ENCODE measurements at places on chromosomes 12 and 14.

DNA sequence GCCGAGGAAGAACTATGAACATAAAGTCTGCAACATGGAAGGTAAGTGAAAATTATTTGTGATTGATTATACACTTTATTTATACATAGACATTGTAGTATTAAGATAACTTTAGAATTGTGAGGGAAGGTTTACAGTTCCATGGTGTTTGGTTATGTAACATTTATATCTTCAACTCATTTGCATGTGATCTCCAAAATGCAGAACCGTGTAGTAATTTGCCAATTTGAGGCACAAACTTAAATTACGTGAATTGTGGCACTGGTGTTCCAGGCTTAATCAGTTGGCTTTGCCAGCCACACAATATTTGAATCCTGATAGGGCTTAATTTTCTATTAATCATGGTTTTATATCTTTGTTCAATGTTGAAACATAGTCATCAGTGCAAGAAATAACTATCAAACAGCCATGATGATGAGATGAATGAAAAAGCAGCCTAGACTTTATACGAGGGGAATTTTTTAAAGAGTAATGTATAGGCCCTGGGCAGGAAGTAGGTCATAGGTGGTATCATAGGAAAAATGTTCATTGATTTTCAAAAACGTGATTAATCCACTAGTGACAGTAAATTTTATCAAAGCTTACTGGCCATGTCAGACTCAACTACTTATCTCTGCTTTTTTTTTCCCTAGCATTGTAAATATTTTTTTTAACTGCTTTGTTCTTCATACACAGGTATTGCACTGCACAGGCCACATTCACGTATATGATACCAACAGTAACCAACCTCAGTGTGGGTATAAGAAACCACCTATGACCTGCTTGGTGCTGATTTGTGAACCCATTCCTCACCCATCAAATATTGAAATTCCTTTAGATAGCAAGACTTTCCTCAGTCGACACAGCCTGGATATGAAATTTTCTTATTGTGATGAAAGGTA is 31.7 kb downstream of the HIF1A start:
- DNase-seq: no peak

DNA sequence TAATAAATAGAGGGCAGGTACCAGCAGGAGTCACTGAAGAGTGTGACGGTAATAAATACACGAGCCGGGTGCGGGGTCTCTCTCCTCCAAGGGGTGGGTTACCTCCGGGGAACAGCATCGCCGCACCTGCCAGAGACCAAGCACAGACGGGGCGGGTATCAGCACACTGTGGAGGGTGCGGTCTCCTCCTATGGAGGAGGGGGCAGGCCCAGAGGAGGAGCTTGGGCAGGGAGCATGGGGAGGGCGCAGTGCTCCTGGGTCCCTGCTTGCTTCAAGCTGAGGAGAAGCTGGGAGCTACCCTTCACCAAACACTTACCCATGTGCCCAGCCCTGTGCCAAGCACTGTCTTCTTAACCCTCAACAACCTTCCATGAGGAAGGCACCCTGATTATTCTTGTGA is 12.8 kb downstream of the PGF start:
- no peak for DNase-seq

DNA sequence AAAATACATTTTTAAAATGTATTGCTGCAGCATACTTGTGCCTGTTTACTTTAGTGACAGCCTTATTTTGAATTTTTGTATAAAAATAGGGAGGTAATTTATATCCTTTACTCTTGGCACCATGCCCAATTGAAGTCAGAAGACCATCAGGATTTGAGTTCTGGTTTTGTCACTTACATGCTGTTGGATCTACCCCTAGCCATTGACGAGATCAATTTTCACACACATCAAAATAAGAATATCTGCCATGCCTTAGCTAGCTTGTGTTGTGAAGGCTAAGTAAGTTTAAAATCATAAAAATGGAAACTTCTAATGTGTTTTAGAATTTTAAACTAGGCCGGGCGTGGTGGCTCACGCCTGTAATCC is 381.8 kb downstream of the KCNH5 start:
- DNase-seq: no peak

- DNase-seq: no peak
These were observed 11.1 kb upstream of the GPX2 start for GRCh38 chr14:64953661-64954060.

- no peak for DNase-seq
These were observed 469.1 kb upstream of the DCN start for GRCh38 chr12:91651728-91652127.

GRCh38 chr12:56257071-56257470 is 1.1 kb downstream of the ANKRD52 start:
- no peak for DNase-seq

GRCh38 chr12:56601503-56601902 is 28.6 kb downstream of the BAZ2A start:
- peak; percentile 39 for DNase-seq

GRCh38 chr14:92154283-92154942 is 32.6 kb downstream of the CPSF2 start:
- no peak for DNase-seq

DNA sequence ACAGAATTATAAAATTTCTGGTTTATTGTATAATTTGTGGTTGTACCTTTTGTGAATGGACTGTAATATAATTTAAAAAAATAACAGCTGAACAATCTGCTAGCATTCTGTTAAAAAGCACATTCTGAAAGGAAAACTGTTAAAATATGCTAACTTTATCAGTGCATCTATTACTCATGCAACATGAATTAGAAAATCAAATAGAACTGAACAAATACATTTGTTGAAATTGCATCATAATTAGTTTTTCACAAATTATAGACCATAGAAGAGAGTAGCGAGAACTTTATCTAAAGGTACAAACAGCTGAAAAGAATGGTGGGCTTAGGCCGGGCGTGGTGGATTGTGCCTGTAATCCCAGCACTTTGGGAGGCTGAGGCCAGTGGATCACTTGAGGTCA is 33.0 kb downstream of the PTPN21 start:
- no peak for DNase-seq

DNA sequence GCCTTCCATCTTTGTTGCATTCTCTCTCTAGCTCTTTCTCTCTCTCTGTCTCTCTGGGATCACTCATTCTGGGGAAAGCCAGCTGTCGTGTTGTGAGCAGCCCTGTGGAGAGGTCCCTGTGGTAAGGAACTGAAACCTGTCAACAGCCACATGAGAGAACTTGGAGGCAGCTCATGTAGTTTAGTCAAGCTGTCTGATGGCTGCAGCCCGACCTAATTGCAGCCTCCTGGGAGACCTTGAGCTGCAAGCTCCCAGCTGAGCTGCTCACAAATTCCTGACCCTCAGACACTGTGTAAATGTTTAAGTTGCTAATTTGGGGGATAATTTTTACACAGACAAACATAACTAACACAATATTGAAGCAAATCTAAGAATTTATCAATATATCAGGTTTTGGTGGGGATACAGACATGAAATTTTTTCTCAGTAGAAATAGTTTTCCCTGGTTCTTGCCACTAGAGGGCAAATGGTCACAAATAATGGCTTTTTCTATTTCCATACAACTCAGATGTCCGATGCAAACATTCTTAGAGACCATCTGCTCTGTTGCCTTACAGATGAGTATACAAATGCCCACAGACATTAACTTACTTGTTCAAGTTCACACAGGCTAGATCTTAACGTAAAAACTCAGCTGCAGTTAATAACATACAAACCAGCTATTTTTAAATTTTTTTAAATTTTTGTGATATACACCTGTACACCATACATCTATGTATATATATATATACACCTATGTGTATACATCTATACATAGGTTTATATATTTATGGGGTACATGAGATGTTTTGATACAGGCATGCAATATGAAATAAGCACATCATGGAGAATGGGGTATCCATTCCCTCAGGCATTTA is 15.5 kb upstream of the KRR1 start:
- DNase-seq: peak; percentile 86

DNA sequence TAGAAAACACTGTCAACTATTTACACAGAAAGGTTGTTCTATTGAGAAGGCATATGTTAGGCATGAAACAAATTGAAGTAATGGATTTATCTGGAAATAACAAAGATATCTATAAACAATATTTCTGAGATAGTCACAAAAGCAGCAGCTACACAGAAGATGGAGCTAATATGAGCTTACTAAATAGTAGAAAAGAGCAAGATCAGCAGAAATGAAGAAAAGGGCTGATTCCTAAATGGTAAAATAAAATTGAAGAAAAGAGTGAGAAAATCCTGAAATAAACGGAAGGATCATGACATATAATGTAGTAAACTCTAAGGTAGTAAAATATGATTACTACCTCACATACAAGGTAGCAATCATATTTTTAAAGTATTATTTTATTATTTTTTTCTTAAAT is 1263.9 kb downstream of the FSCB start:
- DNase-seq: no peak

- no peak for DNase-seq
These were observed 1341.4 kb downstream of the FSCB start for GRCh38 chr14:43165651-43166050.

DNA sequence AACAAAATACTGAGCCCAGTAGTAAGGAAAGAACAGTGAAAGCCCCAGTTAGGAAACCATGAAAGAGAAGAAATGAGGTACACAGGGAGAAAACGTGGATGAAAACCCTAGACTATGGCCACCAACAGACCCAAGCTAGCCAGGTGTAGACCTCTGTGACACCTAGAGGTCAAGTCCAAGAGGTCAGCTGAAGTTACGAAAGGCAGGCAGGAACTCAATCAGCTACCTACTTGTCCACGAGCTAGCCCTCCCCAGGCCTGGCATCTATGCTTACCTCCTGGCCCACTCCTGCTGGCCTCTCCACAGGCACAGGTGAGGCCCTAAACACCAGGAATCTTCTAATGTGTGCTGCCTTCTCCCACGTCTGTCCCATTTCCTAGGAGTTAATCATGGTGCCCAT is 48.7 kb downstream of the DPF3 start:
- DNase-seq: no peak

- no peak for DNase-seq
These were observed 18.6 kb upstream of the EIF5 start for GRCh38 chr14:103315351-103315911.

- no peak for DNase-seq
These were observed 71.7 kb downstream of the FAR2 start for GRCh38 chr12:29220632-29221336.

DNA sequence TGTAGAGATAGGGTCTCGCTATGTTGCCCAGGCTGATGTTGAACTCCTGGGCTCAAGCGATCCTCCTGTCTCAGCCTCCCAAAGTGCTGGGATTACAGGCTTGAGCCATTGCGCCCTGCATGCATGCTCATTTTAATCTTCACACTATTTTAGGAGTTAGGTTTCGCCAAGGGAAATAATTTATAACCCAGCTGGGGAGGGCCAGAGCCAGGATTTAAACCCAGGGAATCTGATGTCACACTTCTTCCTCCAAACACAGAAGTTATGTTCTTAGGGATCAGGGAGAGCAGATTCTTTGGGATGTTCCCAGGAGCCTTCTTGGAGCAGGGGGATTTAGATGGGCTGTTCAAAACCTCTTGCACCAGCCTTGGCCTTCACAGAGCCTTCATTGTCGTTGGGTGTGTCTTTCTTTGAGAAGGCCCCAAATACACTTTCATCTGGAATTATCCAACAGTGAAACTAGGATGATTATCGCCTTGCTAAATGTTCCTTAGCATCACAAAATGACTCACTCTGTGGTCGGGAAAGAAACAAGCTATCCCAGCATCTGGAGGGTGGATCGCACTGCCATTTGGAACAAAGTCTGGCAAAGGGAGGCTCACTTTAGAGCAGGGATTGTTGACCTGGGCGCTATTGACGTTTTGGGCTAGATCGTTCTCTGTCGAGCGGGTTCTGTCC is 8.2 kb upstream of the PPP1CC start:
- DNase-seq: no peak

GRCh38 chr14:93893661-93894261 is 33.4 kb upstream of the FAM181A start:
- DNase-seq: no peak

DNA sequence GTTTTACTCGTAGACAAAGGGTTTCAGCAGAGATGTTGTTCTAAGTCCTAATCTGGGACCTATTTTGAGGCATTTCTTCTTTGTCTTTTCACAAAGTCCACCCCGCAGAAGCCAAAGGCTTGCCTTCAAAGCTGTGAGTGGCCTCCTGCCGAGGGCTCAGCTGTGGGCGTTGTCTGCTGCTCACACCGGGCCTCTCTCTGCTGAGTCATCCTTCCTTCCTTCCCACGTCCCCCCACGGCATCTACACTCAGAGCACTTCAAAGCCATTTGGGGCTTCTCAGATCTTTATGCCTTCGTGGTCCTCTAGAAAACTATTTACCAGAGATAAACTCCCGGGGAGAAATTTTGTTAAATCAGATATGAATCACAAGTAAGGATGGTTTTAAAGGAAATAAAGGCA is 115.9 kb upstream of the TMPO start:
- DNase-seq: peak; percentile 45

DNA sequence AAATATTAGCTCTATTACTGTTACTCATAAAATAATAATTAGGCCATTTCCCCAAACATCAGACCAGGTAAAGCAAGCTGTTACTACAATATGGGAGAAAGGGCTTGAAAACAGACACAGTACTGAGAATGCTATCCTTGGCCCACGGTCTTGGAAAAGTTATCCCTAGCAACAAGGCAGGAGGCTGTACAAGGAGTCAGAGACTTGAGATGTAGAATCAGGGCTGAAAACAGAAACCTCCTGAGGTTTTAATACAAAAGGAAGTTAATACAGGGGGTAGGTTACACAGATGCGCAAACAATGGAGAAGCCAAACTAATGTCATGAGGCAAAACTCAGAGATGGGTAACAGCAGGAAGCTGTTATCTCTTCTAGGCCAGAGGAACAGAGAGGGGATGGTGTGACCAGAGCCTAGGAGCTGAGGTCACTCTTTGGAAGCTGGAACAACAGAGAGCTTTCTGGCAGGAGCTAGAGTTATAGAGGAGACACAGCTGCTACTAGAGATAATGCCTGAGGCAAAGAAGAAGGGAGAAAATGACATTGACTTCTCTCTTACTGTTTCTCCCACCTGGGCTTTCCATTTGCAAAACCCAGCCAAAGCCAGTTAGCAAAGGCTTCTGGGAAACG is 248.8 kb downstream of the SUDS3 start:
- no peak for DNase-seq

GRCh38 chr12:132423820-132424645 is 65.9 kb upstream of the FBRSL1 start:
- DNase-seq: no peak

GRCh38 chr12:116556964-116557698 is 2.0 kb upstream of the MAP1LC3B2 start:
- DNase-seq: no peak

DNA sequence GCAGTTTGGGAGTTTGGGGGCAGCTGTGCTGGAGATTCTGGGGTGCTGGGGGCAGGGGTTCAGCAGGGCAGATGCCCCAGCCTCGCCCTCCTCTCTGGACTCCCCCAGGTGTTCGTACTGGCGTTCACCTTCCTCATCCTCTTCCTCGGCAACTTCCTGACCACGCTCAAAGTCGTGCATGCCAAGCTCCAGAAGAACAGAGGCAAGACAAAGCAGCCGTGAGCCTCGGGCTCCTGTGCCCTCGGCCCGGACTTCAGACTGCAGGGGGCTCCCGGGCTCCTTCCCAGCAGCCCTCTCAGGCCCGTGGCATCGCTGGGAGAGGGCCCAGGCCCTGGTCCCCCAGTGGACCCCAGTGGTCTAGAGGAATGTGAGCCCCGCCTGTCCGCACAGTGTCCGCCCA is 18.0 kb downstream of the RHOF start:
- DNase-seq: no peak

Measured in OCI-LY7 (cell line).